ENCODE measurements at places on chromosomes 3 and 15.

DNA sequence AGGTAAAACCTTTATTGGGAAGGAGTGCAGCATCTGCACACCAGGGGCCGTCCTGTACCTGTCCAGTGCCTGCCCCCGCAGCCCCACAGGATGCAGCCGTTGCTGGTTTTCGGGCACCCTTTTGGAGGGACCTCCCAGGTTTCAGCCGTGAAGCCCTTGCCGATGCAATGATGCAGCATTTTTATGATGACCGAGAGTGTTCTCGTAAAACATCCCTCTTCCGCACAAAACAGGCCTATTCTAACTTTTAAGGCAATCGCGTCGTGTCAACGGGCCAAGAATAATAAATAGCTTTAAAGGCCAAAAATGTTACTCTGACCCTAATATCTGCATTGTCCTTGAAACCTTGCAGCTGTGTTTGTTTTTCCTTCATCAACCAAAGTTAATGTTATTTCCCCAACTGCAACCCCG lies 126.1 kb downstream of the LRRK1 start:
- DNase-seq, result peak; percentile 38

DNA sequence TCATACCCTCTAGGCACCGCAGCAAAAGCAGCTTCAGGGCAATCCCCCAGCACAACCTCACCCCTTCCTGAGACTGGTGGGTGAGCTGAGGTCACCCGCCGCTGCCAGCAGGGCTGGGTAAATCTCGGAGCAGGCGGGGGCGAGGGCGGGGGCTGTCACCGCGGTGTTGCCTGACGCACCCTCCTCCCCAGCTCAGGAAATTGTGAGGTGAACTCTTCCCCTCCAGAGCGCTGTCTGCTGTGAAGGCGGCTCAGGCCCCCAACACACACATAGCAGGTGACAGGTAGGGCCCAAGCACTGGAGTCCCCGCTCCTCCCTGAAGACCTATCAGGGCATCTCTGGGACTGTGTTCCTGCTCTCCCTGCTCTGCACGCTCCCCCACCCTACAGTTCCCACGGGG lies 30.2 kb upstream of the FURIN start:
- no peak for DNase-seq

GRCh38 chr3:71129611-71130431 lies 453.7 kb downstream of the FOXP1 start:
- no peak for DNase-seq

DNA sequence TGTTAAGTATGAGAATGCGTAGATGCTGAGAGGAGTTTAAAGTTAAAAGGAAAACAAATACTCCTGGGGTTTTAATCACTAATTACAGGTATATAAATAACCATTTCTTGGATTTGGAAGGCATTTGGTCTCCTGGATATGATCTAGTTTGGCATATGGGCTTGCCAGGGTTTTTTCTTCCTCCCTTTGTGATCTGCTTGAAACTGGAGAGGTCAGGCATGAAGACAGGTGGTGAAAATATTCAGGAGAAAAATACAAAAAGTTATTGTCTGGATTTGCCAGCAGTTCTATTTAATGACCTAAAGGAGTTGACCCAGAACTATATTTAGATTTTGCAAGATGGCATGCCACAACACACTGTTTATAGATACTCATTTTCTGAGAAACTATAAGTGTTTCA lies 136.3 kb downstream of the DIPK2A start:
- no peak for DNase-seq

DNA sequence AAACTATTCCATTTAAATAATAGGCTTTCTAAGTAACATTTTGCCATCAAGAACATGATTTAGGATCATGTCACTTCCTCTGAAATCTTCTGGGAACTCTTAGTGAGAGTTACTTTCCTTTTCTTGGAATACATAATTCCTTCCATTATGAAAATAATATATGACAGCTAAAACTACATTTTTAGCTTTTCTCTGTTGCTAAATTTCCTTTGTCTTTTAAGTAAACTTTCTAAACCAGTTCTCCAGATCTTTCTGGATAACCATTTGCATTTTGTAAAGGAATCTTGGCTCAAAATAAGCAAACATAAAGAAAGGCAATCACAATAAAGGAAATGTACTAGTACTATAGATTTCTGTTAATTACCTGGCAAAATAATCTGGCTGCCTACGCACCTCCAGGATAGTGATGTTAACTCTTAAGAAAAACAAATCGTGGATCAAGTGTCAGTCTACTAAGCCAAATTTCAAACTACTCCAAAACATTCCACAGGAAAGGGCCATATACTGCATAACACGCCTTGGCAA lies 165.7 kb downstream of the ZNF385D start:
- no peak for DNase-seq

All from left forelimb (tissue), 1 donor.